ENCODE measurements at places on chromosomes 4 and X.

DNA sequence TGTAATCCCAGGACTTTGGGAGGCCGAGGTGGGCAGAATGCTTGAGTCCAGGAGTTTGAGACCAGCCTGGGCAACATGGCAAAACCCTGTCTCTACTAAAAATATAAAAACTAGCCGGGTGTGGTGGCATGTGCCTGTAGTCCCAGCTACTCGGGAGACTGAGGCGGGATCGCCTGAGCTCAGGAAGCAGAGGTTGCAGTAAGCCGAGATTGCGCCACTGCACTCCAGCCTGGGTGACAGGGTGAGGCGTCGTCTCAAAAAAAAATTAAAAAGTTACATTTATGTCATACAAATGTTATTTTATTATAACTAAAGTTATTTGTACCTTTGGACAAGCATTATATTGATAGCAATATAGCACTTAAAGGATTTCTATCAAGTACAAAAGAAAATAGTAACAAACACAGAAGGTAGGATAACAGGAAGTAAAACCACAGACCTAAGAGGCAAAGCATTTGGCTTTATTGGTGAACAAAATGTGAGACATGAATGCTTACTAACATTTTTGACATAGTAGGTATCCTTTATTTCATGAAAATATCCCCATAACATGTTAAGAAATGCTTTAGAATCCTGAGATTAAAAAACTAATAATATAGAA is 51.5 kb downstream of the TMEM165 start:
- no peak for DNase-seq

DNA sequence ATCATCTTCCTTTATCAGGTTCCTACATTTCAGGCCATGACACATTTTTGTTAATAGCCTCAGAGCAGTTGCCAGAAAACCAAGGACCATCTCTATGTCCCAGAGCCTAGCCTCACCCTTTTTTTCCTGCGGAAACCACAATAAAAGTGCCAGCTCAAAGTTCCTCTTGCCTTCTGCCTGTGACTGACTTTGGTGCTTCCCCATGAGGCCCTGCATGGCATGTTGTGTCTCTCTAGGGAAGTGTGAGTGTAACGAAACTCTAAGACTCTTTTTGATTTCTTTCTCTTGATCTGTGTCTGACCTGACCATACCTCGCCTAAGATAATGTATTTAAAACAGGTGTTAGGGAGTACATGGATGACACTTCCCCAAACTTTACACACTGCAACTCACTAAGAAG is 642.3 kb upstream of the BOD1L1 start:
- DNase-seq = no peak

DNA sequence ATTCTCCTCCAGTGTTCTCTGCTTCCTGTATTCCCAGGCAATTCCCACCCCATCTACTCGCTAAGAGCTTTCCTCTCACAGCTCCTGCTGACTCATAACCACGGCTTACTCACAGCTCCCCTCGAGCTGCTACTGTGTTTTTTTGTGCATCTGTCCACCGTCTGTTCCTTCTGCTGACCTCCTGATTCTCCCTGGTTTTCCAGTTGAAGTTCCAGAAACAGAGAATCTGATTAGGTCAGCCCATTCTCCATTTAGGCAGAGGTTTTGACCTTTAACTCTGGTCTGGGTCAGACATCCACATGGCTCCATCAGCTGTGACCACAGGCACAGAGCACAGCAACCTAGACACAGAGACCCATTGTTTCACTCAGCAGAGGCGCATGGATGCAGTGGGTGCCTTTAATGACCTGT is 5.5 kb upstream of the SMIM20 start:
- peak; percentile 91 for DNase-seq

- DNase-seq = no peak
Observed at GRCh38 chr4:134531013-134531412, 329.4 kb upstream of the PABPC4L start.

- DNase-seq = no peak
Observed at GRCh38 chr4:169080981-169081380, 70.9 kb upstream of the CBR4 start.

- DNase-seq = no peak
Observed at GRCh38 chr4:11301075-11301660, 127.5 kb downstream of the HS3ST1 start.

GRCh38 chrX:33062041-33062440 is 149.3 kb downstream of the DMD start:
- no peak for DNase-seq

DNA sequence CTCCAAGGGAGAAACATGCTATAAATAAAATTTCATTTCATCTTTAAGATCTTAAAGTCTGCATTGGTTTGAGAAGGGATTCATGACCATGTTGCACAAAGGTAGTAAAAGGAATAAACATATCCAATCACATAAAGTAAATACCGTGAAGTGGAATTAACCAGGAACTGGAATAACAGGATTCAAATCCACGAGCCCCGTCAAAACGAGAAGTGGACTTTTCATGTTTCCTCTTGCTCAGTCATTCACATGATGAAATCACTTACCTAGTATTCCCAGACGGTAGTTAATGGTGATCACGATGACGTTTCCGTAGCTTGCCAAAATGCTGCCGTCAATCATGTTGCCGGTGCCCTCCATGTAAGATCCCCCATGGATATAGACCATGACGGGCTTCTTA is 199.7 kb downstream of the NLGN4X start:
- no peak for DNase-seq

GRCh38 chrX:139902559-139902958 is 30.3 kb downstream of the ATP11C start:
- DNase-seq = no peak
